ENCODE measurements at places on chromosomes 13 and 19.

DNA sequence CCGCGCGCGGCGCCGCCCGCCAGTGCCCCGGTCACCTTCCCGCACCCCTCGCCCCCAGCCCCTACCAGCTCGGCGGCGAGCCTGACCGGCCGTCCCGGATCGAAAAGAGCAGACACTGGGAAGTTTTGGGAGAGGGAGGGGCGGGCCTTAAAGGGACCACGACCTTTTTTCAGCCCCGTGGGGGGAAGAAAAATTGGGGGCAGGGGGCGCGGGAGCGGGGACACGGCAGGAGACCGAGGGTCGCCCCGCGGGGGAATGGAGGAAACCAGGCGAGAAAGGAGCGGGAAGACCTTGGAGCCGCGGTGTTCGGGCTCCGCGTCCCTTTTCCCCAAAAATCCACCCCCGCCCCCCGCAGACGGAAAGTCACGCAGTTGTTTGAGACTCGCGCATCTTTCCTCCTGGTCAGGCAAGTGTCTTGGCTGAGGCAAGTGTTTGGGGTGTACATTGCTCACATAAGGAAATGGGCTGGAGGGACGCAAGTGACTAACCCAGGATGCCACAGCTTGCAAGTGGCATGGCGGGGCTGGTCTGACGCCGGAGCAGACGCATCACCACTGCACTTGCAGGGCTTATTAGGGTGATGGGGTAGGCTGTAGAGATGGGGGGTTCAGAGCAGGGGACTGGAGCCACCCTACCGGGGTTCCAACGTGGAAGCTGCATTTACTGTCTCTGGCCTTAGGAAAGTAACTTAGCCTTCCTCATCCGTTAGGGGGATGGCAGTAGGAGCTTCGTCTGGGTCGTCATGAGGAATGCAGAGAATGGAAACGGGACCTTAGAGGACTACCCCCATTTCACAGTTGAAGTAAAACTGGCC is 2.7 kb upstream of the HNRNPL start:
- peak; percentile 79 for DNase-seq

DNA sequence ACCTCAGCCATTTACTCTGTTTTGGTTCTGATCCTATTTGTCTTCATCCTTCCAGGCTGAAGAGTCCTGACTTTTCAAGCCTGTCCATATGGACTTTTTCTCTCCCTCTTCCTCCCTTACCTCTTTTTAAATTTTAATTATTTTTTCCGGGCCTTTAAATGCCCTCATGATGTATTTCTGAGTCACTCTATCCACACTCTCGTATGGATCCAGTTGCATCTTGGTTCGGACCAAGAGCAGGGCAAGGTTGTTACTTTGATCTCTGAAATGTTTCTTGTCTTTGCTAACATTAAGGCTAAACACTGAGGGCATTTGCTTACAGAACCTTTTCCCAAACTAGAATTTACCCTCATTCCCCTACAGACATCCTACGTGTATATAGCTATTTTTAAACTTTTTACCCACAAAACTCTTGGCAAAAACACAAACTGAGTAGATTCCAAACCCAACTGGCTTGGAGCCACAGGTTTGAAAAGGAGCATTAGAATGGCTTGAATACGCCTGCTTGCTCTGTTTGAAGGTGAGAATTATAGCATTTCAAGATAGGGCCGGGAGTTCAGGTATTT is 47.4 kb upstream of the SERPINE3 start:
- DNase-seq, result no peak

DNA sequence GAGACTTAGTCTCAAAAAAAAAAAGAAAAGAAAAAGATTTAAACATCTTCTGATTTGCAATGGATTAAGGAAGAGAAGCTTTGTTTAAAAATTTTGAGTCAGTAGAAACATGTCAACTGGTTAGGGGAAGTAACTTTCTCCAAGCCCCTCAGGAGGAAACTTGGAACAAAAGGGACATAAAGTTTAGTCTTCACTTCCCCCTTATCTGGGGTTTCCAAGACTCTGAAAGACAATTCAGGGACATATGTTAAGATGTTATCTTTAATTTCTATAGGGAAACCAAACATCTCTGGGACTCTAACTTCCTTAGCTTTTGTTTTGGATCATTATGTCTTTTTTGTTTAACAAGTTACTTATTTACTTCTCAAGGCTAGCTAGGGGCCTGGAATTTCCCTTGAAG is 20.1 kb upstream of the MRI1 start:
- DNase-seq, result no peak

DNA sequence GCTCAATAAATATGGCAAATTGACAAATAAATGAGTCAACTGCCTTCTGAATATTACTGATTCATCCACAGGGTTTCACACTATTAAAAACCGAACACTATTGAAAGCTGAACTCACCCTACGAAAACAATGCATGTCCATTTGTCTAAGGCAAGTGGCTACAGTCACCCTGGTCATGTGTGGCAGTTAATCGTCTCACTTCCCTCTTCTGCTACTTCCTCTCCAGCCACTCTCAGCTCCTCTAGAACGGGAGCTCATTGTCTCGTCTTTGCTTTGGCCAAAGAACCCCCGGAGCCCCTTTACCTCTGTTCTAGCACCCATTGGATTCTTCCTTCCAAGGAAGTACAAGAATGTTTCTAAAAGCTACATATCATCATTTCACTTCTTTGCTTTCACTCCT is 74.4 kb upstream of the ZNF599 start:
- no peak for DNase-seq

GRCh38 chr13:97724450-97724849 is 229.0 kb upstream of the IPO5 start:
- DNase-seq, result no peak

DNA sequence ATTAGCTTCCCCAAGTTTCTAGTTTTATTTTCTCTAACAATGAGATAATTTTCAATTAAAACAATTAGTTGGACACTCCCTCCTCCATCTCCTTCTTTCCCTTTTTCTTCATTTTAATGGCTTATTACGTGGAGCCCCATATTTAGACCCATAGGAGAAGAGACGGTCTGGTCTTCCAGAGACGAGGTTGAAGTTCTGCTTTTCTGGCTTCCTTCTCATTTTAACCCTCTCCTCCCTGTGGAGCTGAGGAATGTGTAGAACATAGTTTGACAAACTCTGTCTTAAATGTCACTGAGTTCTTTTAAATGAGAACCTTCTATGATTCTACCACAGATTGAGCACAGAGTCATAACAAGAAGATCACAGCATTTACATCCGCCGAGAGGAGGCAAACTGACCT is 86.8 kb downstream of the EDNRB start:
- DNase-seq, result no peak

- DNase-seq, result no peak
These were observed 1230.1 kb upstream of the SLC10A2 start for GRCh38 chr13:104296286-104296685.

- DNase-seq, result no peak
These were observed 337.6 kb upstream of the ARGLU1 start for GRCh38 chr13:106905380-106906162.

GRCh38 chr19:16473875-16474392 is 2.2 kb upstream of the EPS15L1 start:
- no peak for DNase-seq

DNA sequence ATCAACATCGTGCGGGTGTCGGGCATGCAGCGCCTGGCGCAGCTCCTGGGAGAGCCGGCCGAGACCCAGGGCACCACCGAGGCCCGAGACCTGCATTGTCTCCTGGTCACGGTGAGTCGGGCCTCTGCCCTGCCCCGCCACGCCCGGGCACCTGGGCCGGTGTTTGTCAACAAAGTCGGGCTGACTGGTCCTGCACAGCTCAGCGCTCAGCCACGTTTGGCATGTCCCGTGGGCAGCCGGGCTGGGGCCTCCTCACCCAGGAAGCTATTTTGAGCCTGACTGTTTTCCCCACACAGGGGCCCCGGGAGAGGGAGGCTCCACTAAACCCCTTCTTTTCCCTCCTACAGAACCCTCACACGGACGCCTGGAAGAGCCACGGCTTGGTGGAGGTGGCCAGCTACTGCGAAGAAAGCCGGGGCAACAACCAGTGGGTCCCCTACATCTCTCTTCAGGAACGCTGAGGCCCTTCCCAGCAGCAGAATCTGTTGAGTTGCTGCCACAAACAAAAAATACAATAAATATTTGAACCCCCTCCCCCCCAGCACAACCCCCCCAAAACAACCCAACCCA is 1.3 kb downstream of the GADD45B start:
- no peak for DNase-seq

DNA sequence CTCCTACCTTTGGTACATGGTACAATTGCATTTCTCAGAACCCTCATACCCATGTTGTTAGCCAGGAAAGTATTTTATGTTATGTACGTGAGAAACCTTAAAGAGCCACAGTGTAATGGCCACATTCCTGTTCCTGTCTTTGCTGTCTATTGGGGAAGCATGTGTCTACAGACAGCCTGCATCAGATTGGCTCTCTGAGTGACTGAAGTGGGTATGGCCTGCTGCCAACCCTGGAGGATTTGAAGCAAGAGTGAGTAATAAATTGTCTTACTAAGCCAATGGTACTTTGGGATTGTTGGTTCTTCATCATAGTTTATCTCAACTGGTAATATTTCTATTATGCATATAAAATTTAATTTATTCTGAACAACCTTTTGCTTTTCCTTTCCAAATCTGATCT is 574.1 kb downstream of the LMO7 start:
- DNase-seq, result no peak

DNA sequence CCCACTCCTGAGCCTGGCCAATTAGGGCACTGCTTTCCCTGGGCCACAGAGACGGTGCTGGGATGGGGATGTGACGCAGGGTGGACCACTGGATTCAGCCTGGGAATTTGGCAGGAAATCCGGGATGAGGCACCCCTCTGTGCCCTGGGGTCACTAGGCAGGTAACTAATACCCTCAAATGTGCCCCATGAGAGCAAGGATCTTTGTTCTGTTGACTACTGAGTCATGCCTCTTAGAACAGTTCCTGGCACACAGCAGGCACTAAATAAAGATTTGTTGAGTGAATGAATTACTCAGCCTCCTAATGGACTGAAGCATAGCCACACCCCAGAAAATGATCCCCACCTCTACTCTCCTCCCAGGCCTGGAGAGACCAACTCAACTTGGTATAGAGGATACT is 15.9 kb downstream of the OPA3 start:
- no peak for DNase-seq

GRCh38 chr13:98883998-98884397 is 93.9 kb downstream of the DOCK9 start:
- no peak for DNase-seq

DNA sequence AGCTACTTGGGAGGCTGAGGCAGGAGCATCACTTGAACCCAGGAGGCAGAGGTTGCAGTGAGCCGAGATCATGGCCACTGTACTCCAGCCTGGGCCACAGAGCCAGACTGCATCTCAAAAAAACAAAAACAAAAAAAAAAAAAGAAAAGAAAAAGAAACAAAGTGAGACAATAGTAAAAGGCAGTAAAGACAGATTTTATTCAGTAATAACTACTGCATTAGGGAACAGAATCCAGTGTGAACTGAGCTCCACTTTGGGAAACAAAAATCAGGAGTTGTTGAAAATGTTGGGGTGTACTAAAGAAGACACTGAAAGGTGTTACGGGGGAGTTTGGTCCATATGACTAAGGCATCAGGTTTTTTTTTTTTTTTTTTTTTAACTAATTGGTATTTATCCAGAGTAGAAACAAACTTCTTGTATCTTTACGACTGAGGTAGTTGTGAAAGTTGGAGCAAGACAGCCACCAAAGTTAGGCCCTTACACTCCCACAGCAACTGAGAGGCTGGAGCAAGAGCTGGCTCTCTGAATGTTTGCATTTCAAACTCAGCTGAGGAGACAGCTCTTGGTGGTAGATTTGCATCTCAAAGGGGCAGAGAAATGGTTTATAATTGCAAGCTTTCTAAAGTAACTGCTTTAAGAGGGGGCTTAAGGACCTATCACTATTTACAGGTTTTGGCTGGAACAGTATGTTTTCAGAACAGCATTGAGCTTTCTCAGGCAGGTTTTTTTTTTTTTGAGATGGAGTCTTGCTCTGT is 24.2 kb downstream of the ZNF607 start:
- DNase-seq, result no peak

DNA sequence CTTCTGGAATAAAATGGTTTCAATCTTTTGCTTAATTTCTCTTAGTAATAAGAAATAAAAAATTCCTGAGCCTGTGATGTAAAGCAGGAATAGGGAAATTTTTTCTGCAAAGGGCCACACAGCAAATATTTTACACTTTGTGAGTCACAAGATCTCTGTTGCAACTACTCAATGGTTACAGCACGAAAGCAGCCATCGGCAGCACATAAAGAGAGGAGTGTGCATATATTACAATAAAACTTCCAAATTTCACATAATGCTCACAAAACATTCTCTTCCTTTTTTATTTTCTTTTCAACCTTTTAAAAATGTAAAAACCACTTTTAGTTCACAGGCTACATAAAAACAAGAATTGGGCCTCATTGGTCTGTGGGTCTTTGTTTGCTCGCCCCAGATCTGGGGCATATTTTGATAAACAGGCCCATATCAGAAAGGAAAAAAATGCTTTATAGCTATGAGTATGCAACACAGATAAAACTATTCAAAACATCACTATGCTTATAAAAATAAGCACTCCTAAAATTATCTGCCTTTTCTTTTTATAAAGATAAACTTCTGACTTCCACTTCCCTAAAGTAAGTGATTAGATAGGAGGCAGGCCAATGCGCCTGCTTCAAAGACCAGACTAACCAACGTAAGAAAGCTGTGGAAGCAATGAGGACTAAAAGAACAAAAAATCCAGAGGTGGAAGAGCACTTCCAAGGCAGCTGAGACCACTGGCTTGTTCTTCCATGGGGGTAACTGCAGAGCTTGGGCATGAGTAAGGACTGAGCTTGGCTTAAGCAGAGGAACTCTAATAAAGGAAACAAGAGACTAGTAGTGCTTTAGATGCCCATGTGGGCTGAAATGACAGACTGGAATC is 26.5 kb downstream of the MYCBP2 start:
- DNase-seq, result no peak

DNA sequence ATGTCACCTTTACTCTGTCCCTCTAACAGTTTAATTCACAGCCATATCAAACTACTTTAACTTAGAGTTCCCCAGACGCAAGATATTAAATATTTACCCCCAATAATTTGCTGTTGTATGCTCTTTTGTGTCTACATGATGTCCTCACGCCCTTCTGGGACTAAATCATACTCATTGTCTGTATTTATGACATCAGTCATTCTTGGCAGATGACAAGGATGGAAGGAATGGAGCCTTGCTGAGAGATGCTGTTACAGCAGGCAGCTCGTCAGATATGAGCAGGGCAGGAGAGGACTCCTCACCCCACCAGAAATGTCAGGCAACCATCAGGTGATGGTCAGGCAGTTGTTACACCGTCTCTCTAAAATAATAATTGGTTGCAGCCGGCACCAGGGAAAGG is 41.8 kb downstream of the CARD8 start:
- DNase-seq, result no peak

Measured in CD4-positive, alpha-beta T cell treated with Interleukin-15 for 1 hour (primary cell).